ENCODE measurements at places on chromosomes 12 and 14.

DNA sequence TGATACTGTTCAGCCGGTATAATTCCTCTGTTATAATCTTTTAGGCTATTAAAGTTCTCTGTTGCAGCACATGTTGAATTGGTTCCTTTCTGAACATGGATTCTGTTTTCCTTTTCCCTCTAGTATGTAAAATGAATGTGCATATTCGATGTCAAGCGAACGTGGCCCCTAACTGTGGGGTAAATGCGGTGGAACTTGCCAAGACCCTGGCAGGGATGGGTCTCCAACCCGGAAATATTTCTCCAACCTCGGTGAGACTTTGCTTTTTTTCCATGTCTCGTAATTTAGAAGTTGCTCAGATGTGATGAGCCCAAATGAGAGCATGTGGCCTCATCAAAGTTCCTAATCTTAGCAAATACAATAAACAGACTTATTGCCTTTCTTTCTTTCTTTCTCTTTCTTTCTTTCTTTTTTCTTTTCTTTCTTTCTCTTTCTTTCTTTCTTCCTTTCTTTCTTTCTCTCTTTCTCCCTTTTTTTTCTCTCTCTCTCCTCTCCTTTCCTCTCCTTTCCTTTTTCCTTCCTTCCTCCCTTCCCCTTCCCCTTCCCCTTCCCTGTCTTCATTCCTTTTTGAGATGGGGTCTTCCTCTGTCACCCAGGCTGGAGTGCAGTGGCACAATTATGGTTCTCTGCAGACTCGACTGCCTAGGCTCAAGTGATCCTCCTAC is 131.9 kb downstream of the PRKCH start:
- no peak for DNase-seq

DNA sequence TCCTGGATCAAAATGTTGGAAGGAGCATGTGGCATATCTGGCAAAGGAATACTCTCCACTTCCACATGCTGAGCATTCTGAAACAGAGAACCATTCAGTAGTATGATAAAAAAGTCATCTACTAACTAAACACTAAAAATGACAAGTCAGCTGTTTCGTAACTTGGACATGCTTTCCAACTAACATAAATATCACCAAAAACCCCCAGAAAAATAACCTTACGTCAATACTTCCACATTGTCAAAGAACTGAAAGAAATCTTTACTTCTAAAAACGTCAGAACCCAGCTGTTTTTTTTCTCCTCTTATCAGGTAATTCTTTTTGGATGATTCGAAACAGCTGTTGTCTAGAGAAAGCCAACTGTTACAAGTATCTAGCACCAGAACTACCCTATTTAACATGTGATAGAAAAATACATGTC is 8.2 kb downstream of the WBP11 start:
- no peak for DNase-seq

GRCh38 chr12:15719230-15719629 is 70.0 kb downstream of the EPS8 start:
- DNase-seq: no peak

DNA sequence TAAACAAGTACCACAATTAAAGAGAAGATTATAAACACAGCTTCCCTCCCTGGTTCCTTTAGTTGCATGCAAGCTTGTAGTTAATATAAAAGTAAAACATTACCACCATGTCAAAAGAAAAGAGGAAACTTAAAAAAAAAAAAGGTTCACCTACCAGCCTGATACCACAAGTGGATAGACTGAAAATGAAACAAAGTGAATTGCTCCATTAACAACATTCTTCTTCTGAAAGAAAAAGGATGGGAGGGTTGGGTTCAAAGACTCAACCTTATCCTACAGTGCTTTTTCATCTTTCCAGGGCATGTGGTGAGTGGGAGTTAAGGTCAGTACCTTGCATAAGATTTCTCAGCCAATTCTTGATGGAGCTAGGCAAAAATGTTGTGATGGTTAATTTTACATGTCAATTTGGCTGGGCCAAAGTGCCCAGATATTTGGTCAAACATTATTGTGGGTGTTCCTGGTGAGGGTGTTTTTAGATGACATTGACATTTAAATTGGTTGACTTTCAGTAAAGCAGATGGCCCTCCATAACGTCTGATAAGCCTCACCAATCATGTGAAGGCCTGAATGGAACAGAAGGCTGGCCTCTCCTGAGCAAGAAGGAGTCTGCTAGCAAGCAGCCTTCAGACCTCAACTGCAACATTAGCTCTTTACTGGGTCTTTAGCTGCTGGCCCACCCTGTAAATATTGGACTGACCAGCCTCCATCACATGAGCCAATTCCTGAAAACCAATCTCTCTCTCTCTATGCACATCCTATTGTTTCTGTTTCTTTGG is 28.8 kb downstream of the VCPKMT start:
- no peak for DNase-seq

DNA sequence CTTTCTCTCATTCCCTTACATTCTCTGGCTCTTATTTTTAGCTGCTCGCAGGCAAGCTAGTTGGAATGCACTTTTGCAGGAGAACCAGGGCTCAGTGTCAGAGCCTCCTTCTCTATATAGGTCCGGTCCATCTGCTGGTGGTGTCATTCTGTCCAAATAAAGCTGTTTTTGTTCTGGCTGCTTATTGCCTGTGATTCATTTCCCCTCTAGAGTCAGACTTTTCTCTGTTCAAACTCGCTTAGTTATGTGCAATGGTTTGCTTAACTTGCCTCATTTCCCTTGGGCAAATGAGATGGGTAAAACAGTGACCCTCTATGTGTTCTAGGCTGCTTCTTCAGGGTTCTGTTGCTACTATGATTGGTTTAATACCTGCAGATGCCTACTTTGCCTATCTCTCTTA is 2.9 kb downstream of the SMARCD1 start:
- DNase-seq: peak; percentile 80

GRCh38 chr14:61193476-61193875 is 87.7 kb downstream of the TMEM30B start:
- no peak for DNase-seq

- DNase-seq: peak; percentile 47
Measured at GRCh38 chr14:23300687-23301223, 1.9 kb downstream of the PPP1R3E start.

- DNase-seq: no peak
Measured at GRCh38 chr12:6791931-6792520, 2.7 kb downstream of the CD4 start.

- no peak for DNase-seq
Measured at GRCh38 chr12:130163461-130164215, 1.4 kb downstream of the FZD10 start.

DNA sequence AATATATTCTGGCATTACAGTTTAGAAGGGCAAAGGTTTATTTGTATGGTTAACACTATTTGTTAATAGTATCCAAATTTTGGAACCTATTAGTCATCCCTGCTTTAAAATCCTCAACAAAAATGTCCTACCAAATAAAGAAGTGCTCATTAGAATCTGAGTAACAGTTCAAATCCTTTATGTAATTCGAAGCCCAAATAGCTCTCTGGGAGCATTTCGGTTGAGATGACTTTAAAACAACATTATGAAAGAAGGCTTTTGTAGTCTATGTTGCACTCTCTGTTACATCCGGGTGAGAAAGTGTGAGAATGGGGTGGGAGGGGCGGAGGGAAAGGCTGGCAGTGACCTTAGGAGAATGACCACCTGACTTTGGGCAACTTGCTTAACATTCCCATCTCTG is 59.7 kb downstream of the SLC38A1 start:
- peak; percentile 11 for DNase-seq

GRCh38 chr12:386651-387050 is 2.5 kb downstream of the KDM5A start:
- DNase-seq: no peak

- peak; percentile 99 for DNase-seq
Measured at GRCh38 chr14:61355892-61356325, 34.5 kb downstream of the PRKCH start.

GRCh38 chr14:24843494-24843893 is 206.5 kb downstream of the STXBP6 start:
- no peak for DNase-seq

DNA sequence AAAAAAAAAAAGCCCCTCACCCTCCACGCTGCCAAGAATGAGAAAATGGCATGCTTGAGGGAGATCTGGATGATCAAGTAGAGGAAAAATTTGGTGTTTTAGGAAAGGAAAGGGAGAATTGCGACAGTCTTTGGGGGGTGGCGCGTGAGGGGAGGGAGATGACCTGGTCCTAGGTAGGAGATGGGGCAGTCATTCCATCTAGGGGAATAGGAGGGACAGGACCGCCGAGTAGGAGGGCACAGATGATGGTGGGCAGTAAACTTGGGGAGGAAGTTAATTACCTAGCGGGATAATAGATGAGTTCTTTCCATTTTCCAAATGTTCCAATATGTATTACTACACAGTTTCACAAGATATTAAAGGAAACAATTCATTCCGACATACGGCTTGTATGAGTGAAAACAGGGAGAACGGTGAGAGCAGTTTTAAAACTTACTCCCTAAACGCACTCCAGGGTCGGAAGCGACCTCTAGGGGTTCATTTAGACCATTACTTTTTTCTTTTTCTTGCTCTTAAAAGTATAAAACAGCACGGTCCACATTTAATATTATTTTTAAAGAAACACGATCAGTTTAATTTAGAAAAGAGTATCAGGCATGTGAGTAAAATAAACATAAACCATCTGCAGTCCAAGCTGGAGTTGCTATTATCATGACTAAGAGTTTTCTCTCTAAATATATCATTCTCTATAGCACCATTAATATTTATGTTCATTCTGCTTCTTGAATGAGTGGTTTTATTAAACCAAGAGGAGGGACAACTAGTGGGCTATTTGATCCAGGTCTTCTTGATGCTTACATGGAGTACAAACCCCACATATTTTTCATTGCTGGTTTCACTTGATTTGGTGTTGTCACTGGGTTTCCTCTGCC is 3.0 kb upstream of the FNTB start:
- DNase-seq: peak; percentile 45

DNA sequence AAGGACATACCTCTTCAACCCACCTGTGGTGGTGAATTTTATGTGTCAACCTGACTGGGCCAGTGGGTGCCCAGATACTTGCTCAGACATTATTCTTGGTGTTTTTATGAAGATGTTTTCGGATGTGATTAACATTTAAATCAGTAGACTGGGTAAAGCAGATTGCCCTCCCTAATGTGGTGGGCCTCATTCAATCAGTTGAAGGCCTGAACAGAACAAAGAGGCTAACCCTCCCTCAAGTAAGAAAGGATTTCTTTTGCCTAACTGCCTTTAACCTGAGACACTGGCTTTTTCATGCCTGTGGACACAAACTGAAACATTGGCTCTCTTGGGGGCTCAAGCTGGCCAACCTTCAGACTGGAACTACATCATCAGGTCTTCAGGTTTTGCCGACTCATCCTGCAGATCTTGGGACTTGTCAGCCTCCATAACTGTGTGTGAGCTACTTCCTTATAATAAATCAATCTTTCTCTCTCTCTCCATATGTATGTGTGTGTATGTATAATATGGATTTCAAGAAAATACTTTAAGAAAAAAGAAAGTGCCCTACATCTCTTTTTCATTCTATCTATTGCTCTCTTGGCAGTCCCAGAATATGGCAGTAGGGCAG is 39.4 kb downstream of the RTN1 start:
- DNase-seq: no peak

DNA sequence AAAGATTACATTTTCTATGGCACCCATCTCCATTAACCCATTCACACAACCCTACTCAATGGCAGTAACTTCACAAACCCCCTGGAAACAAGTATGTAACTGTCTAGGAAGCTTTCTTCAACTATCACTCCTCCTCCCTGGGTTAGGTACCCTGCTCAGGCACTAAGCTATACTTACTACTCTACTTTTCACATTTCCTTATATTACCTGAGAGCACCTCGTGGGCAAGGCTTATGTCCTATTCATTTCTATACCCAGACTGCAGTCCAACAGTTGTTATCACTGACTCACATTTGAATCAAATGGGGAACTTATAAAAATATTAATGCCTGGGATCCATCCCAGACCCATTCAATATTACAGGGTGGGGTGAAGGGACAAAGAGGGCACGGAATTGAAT is 4.6 kb downstream of the PAWR start:
- peak; percentile 28 for DNase-seq

- no peak for DNase-seq
Measured at GRCh38 chr12:96828169-96828789, 78.8 kb upstream of the NEDD1 start.

DNA sequence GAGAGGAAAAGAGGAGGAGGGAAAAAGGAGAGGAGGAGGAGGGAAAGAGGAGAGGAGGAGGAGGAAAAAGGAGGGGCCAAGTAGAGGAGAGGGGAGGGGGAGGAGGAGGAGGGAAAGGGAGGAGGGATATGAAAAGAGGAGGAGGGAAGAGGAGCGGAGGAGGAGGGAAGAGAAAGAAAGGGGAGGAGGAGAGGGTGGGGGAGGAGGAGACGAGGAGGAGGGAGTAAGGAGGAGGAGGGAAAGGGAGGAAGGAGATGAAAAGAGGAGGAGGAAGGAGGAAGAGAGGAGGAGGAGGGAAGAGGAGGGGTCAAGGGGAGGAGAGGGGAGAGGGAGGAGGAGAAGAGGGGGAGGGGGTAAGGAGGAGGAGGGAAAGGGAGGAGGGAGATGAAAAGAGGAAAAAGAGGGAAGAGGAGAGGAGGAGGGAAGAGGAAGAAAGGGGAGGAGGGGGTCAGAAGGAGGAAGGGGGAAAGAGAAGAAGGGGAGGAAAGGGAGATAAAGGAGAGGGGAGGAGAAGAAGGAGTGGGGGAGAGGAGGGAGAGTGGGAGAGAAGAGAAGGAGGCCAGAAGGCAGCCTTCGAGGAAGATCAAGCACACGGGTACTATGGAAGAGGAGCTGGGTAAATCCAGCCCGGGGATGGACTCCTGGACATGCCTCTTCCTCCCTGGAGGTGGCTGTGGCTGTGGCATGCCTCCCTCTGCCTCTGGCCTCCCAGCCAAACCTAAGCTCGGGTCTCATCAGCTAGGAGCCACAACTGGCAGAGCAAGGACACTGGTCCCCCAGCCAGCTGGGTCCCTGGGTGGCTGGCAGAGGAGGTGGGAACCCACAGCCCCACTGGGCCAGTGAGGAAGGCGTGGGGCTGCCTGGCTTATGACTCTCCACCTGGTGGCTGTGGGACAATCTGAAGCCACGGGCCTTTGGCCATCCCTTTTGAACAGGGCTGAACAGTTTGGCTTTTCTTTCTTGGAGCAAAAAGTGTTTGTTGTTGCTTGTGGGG is 3.0 kb upstream of the CMKLR1 start:
- no peak for DNase-seq

- peak; percentile 15 for DNase-seq
Measured at GRCh38 chr12:124477107-124477915, 90.1 kb downstream of the NCOR2 start.

GRCh38 chr12:56591126-56591525 is 39.0 kb downstream of the BAZ2A start:
- no peak for DNase-seq

GRCh38 chr14:72597252-72598233 is 296.4 kb downstream of the DPF3 start:
- DNase-seq: no peak

GRCh38 chr14:95359994-95360826 is 40.5 kb upstream of the CLMN start:
- DNase-seq: no peak
